ENCODE measurements at places on chromosomes 6 and 20.

DNA sequence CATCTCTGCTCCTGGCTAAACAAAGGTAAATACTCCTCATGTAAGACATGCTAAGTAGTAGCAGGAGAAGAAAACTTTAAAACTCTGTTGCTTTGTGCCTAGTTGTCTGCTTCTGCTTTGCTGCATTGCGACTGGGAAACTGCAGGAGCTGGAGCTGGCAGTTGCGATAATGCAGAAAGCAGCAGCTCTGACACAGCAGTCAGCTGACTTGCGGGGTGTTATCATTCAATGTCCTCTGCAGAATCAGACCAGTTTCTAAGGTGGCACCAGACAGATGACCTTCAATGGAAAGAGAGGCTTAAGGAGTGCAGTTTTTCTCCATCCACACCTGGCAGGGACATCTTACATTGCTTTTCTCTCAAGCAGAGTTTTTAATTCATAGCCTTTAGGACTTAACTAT, 69.9 kb upstream of the SOX4 start:
- peak; percentile 43 for DNase-seq

DNA sequence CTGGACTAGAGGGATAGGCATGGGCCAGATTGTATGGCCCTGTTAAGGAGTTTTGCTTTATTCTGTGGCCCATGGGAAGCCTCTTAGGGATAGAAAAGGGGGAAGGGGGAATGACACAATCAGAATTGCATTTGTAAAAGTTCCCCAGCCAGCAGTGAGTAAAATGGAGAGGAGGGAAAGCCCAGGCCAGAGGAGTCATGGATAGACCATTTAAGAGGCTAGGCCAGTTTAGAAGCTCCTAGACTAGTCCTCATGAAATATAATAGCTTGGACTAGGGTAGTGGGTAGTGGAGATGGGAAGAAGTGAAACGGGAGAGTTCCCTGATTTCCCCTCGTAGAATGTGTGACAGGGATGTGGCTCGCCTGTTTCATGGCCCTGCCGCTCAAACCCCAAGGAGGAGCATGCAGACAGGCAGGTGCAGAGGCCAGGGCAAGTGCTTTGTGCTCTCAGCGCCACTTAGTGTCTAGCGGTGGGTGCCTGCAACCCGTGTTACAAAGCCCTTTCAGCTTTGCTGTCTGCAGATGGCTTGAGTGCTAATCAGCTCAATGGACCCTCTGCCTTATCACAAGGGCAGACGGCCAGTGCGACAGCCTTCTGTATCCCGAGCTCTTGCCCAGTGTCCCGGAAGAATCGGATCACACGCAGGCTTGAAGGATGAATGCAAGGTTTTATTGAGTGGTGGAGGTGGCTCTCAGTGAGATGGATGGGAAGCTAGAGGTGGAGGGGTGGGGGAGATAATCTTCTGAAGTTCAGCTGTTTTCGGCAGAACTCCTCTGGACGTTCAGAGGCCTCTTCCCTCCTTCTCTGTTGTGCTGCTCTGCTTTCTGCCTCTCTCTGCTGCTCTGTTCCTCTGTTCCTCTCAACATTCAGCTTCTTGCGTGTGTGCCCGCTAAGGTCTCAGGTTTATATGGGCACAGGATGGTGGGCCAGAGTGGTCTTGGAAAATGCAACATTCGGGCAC, 141.1 kb downstream of the CEP57L1 start:
- peak; percentile 30 for DNase-seq

- no peak for DNase-seq
Observed at GRCh38 chr6:81088145-81088544, 664.3 kb downstream of the TENT5A start.

DNA sequence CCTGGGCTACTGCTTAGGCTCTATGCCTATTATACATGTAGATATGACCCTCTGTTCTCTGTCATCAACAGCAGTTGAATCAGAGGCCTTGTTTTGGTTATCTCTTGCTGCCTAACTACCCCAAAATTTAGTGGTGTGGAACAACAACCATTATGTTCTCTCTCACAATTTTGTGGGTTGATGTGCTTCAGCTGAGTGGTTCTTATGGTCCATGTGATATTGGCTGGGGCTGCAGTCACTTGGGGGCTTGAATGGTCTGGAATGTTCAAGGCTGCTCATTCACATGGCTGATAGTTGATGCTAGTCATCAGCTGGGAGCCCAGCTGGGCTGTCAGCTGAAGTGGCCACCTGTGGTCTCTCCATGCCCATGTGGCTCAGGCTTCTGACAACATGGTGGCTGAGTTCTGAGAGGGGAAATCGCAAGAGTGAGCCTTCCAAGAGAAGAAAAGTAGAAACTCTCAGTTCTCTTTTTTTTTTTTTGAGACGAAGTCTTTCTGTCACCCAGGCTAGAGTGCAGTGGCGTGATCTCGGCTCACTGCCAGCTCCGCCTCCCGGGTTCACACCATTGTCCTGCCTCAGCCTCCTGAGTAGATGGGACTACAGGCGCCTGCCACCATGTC, 47.8 kb downstream of the SHLD1 start:
- no peak for DNase-seq

- no peak for DNase-seq
Observed at GRCh38 chr20:57570145-57570850, 9.4 kb downstream of the PCK1 start.

DNA sequence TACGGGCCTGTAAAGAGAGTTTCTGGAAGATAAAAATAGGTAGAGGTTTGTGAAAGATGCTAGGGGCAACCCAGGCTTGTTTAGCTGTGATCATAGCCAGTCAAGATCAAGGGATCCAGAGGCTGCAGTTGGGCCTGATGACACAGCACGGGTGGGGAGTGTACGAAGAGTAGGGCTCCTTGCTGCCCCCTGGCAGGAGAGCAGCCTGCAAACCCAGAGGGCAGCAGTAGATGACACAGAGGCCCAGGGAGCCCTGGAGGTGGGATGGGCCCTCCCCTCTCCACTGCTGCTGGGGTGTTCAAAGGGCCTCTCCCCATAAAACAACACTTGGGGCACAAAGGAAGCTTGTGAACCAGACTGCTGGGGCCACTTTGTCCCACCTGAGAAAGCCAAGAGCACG, 47.2 kb downstream of the VEGFA start:
- no peak for DNase-seq

GRCh38 chr20:37393196-37393862, 47.4 kb downstream of the SRC start:
- no peak for DNase-seq

DNA sequence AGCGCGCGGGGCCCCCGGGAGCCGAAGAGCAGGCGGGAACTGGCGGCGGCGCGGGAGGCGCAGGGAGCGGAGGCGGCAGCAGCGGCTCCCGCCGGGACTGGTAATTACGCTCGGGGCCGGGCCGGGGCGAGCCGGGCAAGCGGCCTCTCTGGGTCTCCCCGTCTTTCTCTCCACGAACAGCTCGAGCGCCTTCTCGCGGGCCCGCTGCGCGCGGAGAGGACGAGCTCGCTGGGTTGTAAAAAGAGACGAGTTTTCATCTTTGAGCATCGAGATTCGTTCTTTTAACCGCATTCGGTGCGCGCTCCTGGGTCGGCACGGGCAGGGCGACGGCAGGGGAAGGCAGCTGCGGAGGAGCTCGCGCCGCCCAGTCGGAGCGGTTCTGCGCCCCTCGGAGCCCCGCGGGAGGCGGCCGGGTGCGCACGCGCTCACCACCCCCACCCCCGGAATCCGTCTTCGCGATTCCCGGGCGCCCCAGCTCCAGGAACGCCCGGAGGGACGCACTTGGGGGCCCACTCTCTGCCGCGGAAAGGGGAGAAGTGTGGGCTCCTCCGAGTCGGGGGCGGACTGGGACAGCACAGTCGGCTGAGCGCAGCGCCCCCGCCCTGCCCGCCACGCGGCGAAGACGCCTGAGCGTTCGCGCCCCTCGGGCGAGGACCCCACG, 38.0 kb downstream of the YTHDF1 start:
- peak; percentile 65 for DNase-seq

GRCh38 chr6:166940643-166941068, 15.7 kb downstream of the RNASET2 start:
- no peak for DNase-seq

All from spinal cord (tissue), 10 donors.